ENCODE measurements at places on chromosomes 7 and 10.
A peak's percentile ranks its signal among the peaks of the same experiment; 100 is the strongest.

- H3K27me3 ChIP-seq, result peaks cover 6% of the 10 kb centered on the region
- no peak overlapping the region for H3K4me3 ChIP-seq
- no peak overlapping the region for H3K27ac ChIP-seq
- no peaks in the 10 kb centered on the region for H3K36me3 ChIP-seq
Observed at GRCh38 chr10:129868449-129869035, 95.5 kb downstream of the EBF3 start.

- no peaks in the 10 kb centered on the region for H3K36me3 ChIP-seq
- no peak overlapping the region for H3K4me3 ChIP-seq
- H3K27me3 ChIP-seq, result peaks cover 7% of the 10 kb centered on the region
- ATAC-seq, result no peak
Observed at GRCh38 chr10:86728056-86728455, 28.4 kb upstream of the BMPR1A start.

GRCh38 chr10:133156674-133157579, 3.1 kb upstream of the KNDC1 start:
- H3K4me1 ChIP-seq, result no peaks in the 10 kb centered on the region
- H3K4me3 ChIP-seq, result no peak overlapping the region
- no peaks in the 10 kb centered on the region for H3K27me3 ChIP-seq
- no peaks in the 10 kb centered on the region for H3K36me3 ChIP-seq
- no peak overlapping the region for H3K27ac ChIP-seq
- ATAC-seq, result no peak

GRCh38 chr7:41185851-41186250, 517.0 kb downstream of the INHBA start:
- ATAC-seq, result no peak
- no peaks in the 10 kb centered on the region for H3K4me1 ChIP-seq
- no peaks in the 10 kb centered on the region for H3K27me3 ChIP-seq
- no peak overlapping the region for H3K27ac ChIP-seq

DNA sequence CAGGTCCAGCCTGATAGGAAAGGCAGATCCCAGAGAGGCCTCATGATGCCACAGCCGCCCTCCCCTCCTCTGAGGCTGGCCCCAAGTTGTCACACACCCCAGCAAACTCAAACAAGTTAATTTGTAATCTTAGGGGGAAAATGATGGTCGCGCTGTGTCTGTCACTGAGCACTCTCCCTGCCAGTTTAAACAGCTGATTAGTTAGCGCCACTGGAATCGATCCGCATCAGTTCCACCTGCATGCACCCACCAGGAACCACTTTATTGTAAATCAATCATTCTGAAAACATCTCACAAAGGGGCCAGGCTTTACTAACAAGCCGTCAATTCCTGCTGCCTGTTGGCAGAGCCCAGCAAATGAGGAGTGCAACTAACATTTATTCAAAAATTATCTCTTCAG, 870.9 kb downstream of the KCNMA1 start:
- no peak overlapping the region for H3K4me3 ChIP-seq
- H3K36me3 ChIP-seq, result no peaks in the 10 kb centered on the region
- no peaks in the 10 kb centered on the region for H3K27me3 ChIP-seq
- no peak overlapping the region for H3K27ac ChIP-seq
- H3K4me1 ChIP-seq, result no peaks in the 10 kb centered on the region

GRCh38 chr7:23600236-23600635, 3.1 kb downstream of the CCDC126 start:
- H3K4me3 ChIP-seq, result no peak overlapping the region
- H3K27ac ChIP-seq, result no peak overlapping the region
- peaks cover 29% of the 10 kb centered on the region for H3K4me1 ChIP-seq
- no peak for ATAC-seq
- no peaks in the 10 kb centered on the region for H3K36me3 ChIP-seq

- no peak overlapping the region for H3K4me3 ChIP-seq
- ATAC-seq, result no peak
- H3K4me1 ChIP-seq, result no peaks in the 10 kb centered on the region
Observed at GRCh38 chr7:40305229-40305628, 170.4 kb downstream of the SUGCT start.

GRCh38 chr10:30154561-30154960, 95.2 kb upstream of the JCAD start:
- H3K4me3 ChIP-seq, result no peak overlapping the region
- ATAC-seq, result no peak
- H3K36me3 ChIP-seq, result no peaks in the 10 kb centered on the region
- no peaks in the 10 kb centered on the region for H3K4me1 ChIP-seq
- peaks cover 38% of the 10 kb centered on the region for H3K27me3 ChIP-seq
- H3K27ac ChIP-seq, result no peak overlapping the region

DNA sequence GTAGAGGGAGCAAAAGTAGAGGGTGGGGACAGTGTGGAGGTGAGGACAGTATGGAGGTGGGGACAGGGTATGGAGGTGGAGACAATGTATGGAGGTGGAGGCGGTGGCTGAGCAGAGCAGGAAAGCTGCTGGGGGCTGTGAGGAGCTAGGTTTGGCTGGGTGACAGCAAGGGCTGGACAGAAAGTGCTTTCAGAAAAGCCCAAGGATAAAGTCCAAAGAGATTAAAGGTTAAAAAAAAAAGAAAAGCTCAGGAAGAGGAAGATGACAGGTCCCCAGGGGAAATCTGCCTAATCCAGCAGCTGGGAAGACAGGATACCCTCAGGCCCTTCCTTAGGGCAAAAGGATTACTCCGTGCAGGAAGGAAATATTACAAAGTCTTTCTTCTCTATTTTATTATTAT, 32.1 kb upstream of the PFKFB3 start:
- H3K4me1 ChIP-seq, result peaks cover 70% of the 10 kb centered on the region
- peak overlapping the region; percentile 50 for H3K4me3 ChIP-seq
- H3K27me3 ChIP-seq, result no peaks in the 10 kb centered on the region

DNA sequence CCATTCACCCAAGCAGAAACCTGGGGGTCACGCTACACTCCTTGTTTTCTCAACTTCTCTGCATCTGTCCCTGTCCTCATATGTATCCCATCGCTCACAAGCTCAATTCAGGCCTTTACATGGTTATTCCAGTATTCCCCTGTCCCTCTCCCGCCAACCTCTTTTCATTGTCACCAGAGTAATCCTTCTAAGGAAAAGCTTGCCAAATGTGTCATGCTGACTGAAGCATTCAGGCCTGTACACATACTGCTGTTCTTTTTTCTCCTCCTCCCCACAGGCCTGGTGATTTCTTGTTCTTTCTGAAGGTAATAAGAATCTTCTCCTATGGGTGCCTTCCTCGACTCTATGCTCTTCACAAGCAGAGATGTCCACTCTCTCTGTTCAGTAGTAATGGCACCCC, 282.2 kb downstream of the PHTF2 start:
- no peak overlapping the region for H3K27ac ChIP-seq
- no peaks in the 10 kb centered on the region for H3K36me3 ChIP-seq
- H3K4me3 ChIP-seq, result no peak overlapping the region
- H3K27me3 ChIP-seq, result peaks cover 4% of the 10 kb centered on the region
- ATAC-seq, result no peak
- no peaks in the 10 kb centered on the region for H3K4me1 ChIP-seq

DNA sequence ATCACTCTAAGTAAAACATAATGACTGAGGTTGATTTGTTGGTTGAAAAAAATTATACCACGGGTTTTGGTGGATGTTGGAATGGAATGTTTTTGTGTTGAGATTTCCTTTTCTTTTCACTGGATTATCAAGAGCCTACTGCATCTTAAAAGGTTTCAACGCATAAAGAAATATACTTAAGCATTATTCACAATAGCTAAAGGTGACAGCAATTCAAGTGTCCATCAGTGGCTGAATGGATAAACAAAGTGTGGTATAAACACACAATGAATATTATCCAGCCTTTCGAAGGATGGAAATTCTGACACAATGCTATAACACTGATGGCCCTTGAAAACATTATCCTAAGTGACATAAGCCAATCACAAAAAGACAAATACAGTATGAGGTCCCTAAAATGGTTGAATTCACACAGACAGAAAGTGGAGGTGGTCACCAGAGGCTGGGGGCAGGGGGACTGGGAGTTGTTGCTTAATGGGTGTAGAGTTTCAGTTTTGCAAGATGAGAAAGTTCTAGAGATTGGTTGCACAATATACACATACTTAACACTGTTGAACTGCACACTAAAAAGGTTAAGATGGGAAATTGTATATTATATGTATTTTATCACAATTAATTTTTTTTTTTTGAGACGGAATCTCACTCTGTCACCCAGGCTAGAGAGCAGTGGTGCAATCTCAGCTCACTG, 122.3 kb downstream of the NRP1 start:
- no peak overlapping the region for H3K4me3 ChIP-seq
- H3K27ac ChIP-seq, result no peak overlapping the region
- no peak for ATAC-seq
- H3K36me3 ChIP-seq, result no peaks in the 10 kb centered on the region
- no peaks in the 10 kb centered on the region for H3K27me3 ChIP-seq

- H3K4me3 ChIP-seq, result peak overlapping the region; percentile 73
- peaks cover 64% of the 10 kb centered on the region for H3K4me1 ChIP-seq
- H3K36me3 ChIP-seq, result peaks cover 23% of the 10 kb centered on the region
- peak overlapping the region; percentile 93 for H3K27ac ChIP-seq
Observed at GRCh38 chr10:79318369-79318768, 28.9 kb upstream of the PPIF start.

- ATAC-seq, result no peak
- no peak overlapping the region for H3K4me3 ChIP-seq
- H3K36me3 ChIP-seq, result peaks cover 100% of the 10 kb centered on the region
- no peak overlapping the region for H3K27ac ChIP-seq
- H3K27me3 ChIP-seq, result no peaks in the 10 kb centered on the region
- peaks cover 12% of the 10 kb centered on the region for H3K4me1 ChIP-seq
Observed at GRCh38 chr7:107754642-107755041, 10.7 kb downstream of the CBLL1 start.

DNA sequence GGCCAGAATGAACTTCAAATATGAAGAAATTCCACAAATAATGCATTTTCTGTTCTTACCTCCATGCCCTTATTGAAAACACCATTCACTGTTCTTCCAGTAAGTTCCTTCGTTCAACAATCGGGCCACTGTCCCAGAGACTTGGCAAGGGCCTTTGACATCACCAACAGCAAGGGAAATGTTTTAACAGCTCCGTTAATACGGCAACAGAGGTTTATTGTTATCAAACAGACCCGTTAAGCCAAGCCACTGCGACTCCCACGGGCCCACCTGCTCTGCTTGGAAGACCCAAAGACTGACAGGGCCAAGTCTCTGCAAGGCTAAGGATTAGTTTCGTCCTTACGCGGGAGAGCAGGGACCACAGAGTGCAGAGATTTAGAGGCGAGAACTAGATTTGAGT, 43.4 kb upstream of the LYZL1 start:
- no peak overlapping the region for H3K27ac ChIP-seq
- no peak for ATAC-seq
- H3K36me3 ChIP-seq, result no peaks in the 10 kb centered on the region

DNA sequence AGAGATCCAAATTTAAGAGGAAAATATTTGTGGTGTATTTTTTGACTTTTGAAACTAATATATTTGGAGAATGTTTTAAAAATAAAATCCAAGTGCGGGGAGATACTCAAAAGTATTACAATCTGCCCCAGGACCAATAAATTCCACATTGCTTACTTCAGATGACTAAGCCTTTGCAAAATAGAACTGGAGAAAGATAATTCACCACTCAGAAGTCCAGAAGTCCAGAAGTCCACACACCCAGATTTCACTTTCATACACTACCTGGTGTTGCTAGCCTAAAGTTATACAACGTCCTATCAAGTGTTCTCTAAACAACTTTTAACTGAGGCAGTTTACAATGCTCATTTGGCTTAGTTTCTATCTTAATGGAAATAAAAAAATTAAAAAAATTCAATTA, 487.0 kb upstream of the SEMA3D start:
- ATAC-seq, result no peak
- no peaks in the 10 kb centered on the region for H3K27me3 ChIP-seq
- H3K27ac ChIP-seq, result no peak overlapping the region
- no peaks in the 10 kb centered on the region for H3K4me1 ChIP-seq
- no peak overlapping the region for H3K4me3 ChIP-seq

GRCh38 chr10:79244068-79244442, 103.2 kb upstream of the PPIF start:
- H3K36me3 ChIP-seq, result peaks cover 39% of the 10 kb centered on the region
- H3K4me1 ChIP-seq, result peaks cover 47% of the 10 kb centered on the region
- peak overlapping the region; percentile 94 for H3K4me3 ChIP-seq
- H3K27me3 ChIP-seq, result no peaks in the 10 kb centered on the region

DNA sequence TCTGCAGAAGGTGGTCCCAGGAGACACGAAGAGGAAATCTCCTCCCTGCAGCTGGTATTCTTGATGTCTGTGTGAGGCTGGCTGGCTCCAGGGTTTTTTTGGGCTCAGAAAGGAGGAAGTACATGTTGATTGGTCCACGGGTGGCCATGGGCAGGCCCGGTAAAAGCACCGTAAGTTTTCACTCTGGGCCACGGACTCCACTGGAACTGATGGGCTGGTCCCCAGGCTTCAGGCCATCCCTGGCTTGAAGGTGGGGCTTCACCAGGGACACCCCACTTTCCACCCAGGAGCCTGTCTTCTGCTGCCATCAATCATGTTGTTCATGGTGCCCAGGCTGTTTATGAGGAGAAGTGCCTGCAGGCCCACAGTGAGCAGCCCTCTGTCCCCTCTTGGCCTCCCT, 736.8 kb downstream of the PCDH15 start:
- ATAC-seq, result no peak
- H3K27me3 ChIP-seq, result no peaks in the 10 kb centered on the region
- no peaks in the 10 kb centered on the region for H3K4me1 ChIP-seq
- no peaks in the 10 kb centered on the region for H3K36me3 ChIP-seq

- ATAC-seq, result no peak
- H3K27ac ChIP-seq, result no peak overlapping the region
- H3K4me3 ChIP-seq, result no peak overlapping the region
- H3K27me3 ChIP-seq, result peaks cover 8% of the 10 kb centered on the region
- H3K36me3 ChIP-seq, result no peaks in the 10 kb centered on the region
- H3K4me1 ChIP-seq, result no peaks in the 10 kb centered on the region
Observed at GRCh38 chr7:28605427-28606085, 193.2 kb downstream of the CREB5 start.

DNA sequence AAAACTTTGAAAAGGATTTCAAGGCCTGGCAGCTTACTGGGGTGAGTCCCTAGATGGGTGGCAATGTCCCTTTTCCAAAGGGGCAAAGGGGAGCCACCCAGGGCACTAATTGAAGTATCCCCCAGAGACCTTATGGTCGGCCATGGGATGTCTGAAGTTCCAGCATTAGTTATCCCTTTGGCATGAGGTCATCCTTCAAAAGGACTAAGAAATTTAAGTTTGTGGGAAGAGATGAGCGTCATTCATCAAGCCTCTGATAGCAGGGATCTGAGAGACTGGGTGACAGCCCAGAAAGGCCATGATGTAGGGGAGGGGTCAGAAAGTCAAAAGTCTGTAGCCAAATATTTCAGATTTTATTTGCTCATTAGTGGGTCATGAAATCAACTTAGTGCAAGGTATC, 195.3 kb downstream of the ZNF438 start:
- no peak for ATAC-seq
- H3K4me1 ChIP-seq, result no peaks in the 10 kb centered on the region
- H3K27ac ChIP-seq, result no peak overlapping the region
- H3K36me3 ChIP-seq, result no peaks in the 10 kb centered on the region
- no peak overlapping the region for H3K4me3 ChIP-seq
- no peaks in the 10 kb centered on the region for H3K27me3 ChIP-seq

All from activated T-helper 17 cell treated with anti-CD3 and anti-CD28 coated beads, Interleukin-2, amount 50 U/mL, for 72 hours (primary cell).